ENCODE measurements at places on chromosomes 12 and 14.
A peak's percentile ranks its signal among the peaks of the same experiment; 100 is the strongest.

DNA sequence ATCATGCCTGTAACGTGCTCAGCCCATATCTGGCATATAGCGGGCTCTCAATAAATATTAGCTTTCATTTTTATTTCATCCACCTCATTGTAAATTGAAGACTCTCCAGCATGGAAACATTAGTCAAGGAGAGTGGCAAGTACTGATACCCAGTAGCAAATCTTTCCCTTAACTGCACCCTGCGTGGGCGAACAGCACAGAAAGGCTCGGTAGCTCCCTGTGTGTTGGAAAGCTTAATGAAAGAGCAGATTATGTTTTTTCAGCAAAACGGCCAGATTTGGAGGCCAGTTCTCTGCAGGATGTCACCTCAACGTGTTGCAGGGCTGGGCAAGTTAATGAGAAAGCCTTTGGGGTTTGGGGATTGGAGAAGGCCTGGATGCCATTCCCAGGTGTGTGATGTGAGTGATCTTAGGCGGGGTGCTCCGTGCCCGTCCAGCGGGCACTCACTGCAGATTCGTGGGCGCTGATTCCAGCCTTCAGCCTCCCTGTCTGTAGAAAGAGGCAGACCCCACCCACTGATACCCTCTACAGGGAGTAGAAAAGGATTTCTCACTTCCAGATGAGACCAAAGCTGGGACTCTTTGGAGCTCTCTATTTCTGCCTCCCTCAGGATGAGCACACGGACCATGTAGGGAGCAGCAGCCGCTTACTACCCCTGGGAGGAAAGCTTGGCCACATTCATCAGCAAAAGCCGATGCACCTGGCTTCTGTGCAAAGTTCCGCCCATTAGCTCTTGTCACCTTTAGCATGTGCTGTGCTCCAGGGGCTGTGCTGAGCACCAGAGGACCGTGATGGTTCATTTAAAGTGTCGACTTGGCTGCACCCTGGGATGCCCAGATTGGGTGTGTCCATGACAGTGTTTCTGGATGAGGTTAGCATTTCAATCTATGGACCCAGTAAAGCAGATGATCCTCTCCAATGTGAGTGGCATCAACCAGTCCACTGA lies 29.1 kb downstream of the C14orf132 start:
- no peak for DNase-seq

DNA sequence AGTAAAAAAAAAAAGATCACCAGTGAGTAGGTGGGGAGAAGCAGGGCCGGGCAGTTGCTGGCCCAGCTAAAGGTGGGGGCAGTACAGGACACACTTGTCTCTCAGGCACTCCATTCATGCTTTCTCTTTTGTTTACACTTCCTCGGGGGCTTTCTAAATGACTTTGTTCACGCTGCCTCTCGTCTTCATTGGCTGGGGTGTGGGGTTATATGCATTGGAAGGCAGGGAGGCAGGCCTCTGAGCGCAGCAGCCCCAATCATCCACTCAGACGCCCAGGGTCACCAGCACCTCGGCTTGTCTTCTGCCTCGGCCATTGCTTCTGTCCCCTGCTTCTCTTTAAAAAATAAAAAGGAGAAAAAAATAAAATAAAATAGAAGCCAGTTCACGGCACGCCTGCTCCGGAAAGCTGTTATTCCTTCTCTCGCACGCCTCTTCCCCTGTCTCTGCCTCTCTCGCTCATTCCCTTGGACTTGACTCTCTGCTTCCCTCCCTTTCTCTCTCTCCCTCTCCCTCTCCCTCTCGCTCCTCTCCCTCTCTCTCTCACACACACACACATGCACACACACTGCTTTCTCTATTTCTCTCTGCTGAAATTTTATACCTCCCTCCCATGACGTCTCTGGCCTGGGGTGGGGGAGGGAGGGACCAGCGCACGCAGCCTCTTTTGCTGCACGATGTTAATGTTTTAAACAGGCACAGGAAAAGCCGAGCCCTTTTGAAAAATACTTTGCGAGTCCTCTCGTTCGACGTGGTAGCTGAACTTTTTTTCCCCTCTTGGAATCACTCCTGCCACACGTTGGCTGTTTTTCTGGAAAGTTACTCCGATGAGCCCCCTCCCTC lies at the start of gene TGFB3:
TGFB3 (minus strand) TSS at position 570 of the 840 bp plus-strand sequence. CDS start 1,102 bp downstream, outside the sequence.
- peak; percentile 84 for DNase-seq

- peak; percentile 81 for DNase-seq
These were observed 20.8 kb downstream of the SNRNP35 start for GRCh38 chr12:123478762-123479161.

GRCh38 chr14:55454264-55455002 lies 14.0 kb upstream of the TBPL2 start:
- DNase-seq: no peak

GRCh38 chr12:24911271-24911791 lies 37.6 kb downstream of the BCAT1 start:
- DNase-seq: no peak

GRCh38 chr14:23299211-23299957 lies 3.3 kb downstream of the PPP1R3E start:
- DNase-seq: peak; percentile 51

DNA sequence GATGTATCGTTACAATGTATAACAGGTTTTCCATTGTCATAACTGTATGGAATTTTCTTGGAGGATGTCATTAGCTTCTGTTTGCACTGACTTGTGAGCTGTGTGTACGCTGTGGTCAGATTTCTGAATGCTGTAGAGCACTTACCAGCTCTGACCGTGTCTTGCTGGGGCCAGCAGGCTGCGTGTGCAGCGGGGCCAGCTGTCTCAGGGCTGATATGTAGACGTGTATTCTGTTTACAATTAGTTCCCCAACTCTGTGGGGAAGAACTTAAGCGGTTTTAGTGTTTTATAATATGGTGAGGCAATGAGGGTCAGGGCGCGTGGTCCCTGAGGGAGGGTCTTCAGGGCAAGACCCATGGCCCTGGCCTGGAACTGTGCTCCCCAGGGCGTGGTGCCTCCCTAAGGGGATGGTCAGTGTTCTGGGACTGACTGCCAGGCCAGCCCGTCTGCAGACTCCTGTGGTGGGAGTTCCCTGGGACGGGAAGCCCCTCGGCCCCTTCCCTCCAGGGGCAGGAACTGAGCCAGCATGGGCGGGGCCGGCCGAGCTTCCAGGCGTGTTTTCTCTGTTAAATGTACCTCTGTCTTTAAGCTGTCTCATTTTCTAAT lies 18.7 kb downstream of the XRCC3 start:
- peak; percentile 51 for DNase-seq

GRCh38 chr12:86621957-86622356 lies 365.8 kb upstream of the MGAT4C start:
- no peak for DNase-seq

DNA sequence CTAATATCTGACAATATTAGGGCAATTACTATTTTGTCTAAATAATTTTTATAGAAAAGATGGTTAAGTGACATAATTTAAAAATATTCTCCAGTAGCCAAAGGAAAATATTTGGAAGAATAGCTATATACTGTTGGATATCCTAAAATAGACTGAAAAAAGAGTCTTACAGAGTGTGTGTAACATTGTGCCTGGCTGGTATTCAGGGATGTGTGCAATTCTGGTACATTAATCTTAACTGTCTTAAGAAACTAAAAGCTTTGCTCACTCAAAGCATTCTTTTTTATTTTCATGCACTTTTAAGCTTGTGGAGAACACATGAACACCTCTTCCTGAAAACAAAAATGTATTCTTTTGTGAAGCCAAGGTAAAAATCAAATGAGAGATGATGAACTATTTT lies 10.1 kb upstream of the NR2C1 start:
- DNase-seq: no peak

DNA sequence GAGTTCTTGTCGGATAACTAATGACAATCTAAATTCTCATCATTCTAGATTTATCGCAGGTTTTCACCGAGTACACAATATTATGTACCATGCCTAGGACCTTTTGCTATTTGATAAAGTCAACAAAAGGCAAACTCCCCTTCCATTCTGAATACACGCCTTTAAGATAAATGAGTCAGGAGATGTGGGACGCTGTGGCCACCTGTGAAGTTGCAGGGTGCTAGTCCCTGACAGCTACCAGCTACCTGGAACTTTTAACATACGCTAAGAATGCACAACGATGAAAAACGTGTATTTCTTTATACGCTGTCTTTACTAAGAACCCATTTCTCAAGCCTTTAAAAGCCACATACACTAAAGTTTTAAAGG lies 678 bp downstream of the MDM1 start:
- DNase-seq: no peak

DNA sequence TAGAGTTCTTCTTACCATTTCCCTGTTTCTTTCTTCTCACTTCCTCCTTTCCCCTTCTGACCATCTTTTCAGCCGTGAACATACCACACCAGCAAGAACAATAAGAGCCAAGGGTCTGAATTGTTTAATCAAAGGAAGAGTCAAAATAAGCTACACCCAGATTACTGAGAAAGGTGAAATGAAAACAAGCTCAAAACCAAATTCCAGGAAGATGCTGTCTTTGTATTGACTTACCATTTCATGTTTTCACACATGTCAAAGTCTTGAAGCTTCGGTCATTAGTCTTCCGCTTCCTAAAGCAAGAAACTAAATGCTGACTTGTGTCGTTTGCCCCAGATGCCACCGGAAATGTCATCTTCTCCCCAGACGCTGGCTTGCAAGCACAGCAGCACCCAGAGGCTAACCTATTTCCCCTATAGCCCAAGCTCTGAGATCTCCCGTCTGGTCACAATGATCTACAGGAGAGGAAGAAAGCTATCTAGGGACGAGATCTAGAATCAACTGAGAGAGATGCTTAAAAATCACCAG lies 136.5 kb upstream of the AMIGO2 start:
- DNase-seq: no peak

DNA sequence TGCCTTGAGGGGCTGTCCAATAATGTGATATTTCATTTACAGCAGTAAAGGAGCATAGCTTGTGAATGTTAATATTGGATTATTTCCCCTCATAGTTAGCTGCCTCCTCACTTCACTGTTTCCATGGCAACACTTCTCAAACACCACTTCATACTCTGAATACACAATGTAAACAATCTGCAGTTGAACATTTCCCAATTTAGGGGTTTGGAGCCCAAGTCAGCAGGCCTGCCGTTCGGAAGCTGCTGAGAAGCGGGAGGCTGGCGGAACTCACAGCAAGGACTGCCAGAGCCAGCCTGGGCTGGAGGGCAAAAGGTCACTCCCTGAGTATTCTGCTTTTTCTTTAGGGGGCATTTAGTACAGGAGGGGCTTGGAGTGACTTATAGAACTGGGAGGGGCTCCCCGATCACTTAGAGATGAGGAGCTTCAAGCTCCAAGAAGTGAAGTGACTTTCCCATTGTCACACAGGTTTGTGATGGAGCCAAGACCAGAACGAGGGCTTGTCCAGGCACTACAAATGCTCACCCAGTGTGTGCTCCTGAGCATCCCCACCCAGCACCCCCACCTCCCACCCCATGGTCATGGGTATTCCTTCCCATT lies 12.1 kb upstream of the SLC24A4 start:
- DNase-seq: no peak

GRCh38 chr12:107402041-107403022 lies 283.3 kb upstream of the PWP1 start:
- no peak for DNase-seq

- DNase-seq: no peak
These were observed 25.4 kb downstream of the TTC6 start for GRCh38 chr14:37620856-37621255.

GRCh38 chr14:22088614-22089342 lies 415.2 kb upstream of the OR4E1 start:
- no peak for DNase-seq

- no peak for DNase-seq
These were observed 519 bp downstream of the MORN3 start for GRCh38 chr12:121668750-121669520.

GRCh38 chr12:59597385-59597781 lies 1.6 kb downstream of the SLC16A7 start:
- DNase-seq: peak; percentile 24

DNA sequence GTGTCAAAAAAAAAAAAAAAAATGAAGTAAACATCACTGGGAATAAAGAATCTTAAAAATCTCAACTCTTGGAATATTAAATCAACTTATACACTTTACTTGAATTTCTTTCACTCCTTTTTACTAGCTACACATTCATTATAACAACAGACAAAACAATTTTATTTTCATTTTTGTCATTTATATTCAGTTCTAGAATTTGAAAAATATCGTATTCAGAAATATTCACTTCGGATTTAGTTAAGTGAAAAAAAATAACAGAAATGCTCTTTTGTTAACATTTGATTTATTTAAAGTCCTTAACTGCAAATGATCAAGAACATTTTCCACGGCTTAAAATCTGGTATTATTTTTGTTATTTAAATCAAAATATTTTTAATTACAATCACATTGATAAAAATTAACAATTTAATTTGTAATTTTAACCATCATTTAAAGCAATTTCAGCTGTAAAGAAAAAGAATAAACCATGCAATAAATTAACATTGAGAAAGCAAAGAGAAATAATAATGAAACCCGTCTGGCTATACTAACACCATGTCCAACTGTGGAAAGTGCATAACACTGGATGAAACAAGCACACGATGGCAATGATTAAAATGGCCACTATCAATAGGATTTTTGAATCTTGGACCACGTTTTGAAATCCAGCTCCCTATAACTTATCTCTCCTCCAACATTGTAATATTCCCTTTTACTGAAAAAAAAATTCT lies 5.2 kb downstream of the FOXA1 start:
- DNase-seq: no peak

- no peak for DNase-seq
These were observed 582.6 kb downstream of the ALG10 start for GRCh38 chr12:34604631-34605509.

DNA sequence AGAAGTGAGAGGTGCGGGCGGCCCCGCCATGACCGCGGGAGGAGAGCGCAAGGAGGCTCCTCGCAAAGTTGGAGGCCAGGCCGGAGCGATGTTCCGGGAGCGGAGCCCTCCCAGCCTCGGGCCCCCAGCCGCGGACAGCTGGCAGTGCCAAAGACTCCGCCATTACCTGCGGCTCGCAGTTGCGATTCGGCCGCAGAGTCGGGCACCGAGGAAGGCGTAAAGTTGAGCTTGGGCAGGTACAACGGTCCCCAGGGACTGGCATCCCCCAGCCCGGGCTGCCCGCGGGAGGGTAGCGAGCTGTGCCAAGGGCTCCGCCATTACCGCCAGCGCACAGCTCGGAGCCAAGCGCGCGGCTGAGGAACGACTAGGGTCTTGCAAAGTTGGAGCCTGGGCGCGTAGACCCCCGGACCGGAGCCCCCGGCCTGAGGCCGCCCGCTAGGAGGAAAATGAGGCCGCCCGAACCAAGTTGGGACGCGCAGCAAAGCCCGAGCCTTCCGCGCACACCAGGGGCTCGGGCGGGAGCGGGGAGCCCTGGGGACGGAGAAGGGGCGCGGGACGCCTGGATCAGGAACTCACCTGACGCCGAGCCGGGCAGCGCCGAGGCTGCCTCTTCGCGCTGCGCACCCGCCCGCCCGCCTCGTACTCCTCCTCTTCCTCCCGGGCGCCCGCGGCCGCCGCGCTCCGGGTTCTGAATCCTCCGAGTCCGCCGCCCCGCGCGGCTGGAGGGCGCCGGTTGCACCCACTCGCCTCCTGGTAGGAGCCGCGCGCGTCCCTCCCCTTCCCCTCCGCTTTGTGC lies 677 bp downstream of the NOS1 start:
- no peak for DNase-seq

GRCh38 chr12:132617822-132618682 lies 524 bp upstream of the P2RX2 start:
- no peak for DNase-seq

GRCh38 chr14:23618415-23618988 lies 17.7 kb upstream of the DHRS2 start:
- no peak for DNase-seq

Data from foreskin melanocyte (primary cell).